SK-MEL-5 (cell line): ENCODE measurements at places on chromosomes 4 and X.

DNA sequence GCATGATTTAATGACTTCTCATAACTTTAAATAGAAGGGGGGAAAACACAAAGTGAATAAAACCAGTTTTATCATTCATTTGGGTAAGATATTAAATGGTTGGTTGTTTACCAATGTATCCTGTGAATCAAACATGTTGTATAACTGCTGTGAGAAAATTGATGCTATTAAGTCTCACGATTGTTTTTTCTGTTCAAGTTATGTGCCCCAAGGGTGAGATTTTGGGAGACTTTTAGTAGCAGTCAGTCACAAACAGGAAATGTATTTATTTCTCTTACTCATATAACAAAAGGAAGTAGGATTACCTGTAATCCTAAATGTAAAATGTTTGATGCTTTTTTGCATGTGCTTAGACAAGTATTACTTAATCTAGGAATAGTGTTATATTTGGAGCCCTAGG lies 39.2 kb downstream of the MTHFD2L start:
- DNase-seq, result no peak

DNA sequence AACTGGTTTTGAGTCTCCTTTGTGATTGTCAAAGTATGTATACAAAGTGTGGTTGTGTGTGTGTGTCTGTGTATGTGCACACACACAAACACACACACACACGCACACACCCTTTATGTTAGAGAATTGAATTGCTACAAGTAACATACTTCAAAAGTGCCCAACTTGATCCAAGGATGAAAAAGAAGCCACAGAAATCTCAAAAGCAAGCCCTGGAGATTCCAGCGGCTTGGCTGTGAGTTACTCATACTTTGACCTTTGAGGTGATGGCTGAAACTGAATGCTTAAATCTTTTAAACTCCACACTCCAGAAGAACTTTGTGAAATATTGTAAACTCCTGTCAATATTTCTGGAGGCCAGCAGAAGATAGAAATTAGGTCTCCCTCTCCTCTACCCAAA lies 168.4 kb upstream of the NRK start:
- DNase-seq, result no peak

DNA sequence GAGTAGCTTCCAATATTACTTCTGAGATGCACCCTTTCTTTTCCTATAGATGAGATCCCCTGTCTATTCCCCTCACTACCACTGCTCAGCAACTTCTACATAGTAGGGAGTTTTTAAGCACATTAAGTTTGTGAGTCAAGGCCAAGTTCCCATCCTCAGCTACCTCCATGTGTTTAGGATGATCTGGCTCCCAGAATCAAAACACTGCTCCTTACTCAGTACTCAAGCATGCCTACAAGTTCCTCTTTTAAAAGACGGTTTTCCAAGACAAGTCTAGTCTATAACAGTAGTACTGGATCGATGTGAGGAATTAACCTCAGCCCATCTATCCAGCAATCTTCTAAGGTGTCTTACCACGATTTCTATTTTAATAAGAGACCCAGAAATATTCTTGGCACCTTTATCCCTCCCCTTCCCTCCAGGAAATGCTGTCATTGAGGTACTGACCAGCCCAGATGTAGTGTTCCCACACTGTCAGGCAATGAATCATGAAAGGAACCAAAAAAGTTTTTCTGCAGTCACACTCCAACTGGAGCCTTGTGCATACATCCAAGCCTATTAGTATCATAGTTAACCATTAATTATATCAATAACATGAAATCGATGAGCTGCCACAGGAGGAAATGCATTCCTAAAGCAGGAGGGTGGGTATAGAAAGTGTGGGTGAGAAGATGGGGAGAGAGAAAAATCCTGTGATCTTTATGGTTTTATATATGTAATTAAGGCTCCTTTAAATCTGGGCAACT lies 29.6 kb downstream of the AREG start:
- DNase-seq, result no peak

- DNase-seq, result no peak
Measured at GRCh38 chrX:133812402-133812801, 173.0 kb downstream of the GPC3 start.

DNA sequence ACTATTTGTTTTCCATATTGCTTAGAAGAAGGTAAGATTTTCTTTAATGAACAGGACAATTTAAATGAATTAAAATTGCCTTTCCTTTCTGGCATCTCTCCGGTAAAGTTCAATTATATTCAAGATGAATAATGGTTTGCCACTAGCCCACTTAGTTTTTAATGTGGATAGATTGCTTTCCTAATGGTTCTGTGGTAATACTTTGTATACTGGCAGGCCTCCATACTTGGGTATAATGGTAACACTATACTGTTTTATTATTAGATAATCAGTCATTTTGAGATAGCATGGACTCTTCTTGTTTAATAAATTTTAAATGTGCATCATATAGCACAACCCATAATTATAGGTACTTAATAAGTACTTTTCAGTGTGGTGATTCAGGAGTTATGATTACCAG lies 89.5 kb downstream of the ELOVL6 start:
- no peak for DNase-seq

DNA sequence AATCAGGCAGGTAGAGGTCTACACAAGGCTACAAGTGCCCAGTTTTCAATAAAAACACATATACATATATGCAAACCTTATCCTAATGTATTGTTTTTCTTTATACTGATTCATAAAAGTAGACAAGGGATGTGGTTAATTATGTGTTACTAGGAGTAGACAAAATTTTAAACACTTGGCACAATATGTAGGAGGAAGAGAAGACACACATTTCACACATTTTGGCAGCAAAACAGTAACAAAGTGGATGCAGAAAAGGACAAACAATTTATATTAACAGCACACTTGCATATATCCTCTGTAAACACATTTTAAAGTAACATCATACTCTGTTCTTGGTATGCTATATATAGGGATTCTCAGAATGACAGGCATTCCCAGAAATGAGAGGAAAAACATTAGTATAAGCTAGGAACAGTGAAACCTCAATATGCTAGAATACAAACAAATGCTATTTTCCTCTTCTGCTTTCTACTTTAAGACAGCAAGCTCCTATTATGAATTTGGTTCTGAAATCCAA lies 63.8 kb downstream of the GPRIN3 start:
- no peak for DNase-seq

DNA sequence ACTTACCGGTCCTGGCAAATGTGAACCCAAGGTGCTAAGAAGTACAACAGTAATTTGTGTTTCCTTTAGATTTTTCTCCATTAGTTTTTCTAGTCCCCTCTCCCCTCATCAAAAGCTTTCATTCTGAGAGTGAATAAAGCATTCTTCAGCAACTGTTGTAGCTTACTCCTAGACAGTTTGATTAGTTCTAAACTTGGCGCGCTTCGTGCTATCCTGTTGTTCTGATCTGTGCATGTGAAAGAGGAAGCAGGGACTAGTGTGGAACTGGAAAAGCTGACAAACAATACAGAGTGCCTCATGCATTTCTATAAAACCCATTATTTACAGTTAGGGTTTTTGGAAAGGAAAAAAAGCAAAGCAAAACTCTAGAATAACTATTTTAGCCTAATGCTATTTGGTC lies 556.9 kb upstream of the SLIT2 start:
- no peak for DNase-seq

- DNase-seq, result no peak
Measured at GRCh38 chrX:105552395-105552794, 269.9 kb upstream of the NRK start.

GRCh38 chr4:107432451-107432850 lies 287.6 kb downstream of the PAPSS1 start:
- no peak for DNase-seq
